Activated CD4-positive, CD25-positive, alpha-beta regulatory T cell treated with anti-CD3 and anti-CD28 coated beads, Interleukin-2, amount 50 U/mL, for 72 hours (primary cell): ENCODE measurements at places on chromosomes 2 and 18.

- DNase-seq = no peak
Measured at GRCh38 chr2:74259191-74259590, 60.8 kb downstream of the MTHFD2 start.

DNA sequence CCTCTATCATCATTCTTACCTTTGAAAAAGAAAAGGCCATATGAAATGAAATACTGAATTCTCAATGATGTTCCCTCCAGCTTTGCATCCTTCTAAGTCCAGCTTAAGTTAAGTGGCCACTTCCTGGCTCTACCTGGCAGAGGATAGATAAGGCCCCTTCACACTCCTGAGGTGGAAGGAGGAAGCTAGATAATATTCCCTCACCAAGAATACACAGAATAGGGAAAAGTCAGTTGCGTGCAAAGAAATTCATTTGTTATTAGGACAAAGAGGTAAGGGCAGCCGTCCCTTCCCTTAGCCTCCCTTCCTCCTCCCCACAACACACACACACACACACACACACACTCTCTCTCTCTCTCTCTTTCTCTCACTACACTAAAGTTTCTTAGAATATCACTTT lies 37.5 kb downstream of the OLA1 start:
- DNase-seq = no peak

DNA sequence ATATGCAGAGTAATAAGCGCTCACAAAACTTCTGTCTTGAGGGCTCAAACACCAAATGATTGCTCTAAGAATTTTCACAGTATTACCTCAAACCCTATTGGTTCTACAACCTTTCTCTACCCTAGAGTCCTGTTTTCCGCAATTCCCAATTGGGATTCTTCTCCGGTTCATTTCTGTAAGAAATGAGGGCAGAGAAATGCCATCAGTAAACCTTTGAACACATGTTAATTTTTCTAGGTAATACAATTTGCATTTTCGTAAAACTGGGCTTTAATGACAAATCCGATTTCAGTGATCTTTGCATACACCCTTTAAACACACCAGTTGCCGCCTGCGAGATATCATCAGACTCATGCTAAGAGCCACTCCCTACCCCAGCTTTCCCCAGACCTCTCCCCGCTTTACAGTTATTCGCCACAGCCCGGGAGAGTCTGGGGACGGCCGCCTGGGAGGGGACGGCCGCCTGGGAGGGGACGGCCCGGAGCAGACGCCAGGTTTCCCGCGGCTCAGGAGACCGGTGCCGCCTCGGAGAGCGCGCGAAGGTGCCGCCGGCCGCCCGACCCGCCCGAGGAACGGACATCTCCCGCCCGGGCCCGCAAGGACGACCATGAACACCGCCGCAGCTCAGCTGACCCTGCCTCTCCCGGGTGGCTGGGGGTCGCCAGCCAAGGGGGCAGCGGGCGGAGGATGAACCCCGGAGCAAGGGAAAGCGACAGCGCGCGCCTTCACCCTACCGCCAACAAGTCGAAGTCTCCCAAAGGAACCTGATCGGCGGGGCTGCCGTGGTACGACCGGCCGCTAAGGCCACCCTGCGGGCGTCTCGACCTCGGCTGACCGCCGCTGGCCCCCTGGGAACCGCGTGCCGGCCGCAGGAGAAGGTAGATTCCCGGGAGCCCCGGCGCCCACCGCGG lies 463 bp downstream of the SMC6 start:
- DNase-seq = no peak

DNA sequence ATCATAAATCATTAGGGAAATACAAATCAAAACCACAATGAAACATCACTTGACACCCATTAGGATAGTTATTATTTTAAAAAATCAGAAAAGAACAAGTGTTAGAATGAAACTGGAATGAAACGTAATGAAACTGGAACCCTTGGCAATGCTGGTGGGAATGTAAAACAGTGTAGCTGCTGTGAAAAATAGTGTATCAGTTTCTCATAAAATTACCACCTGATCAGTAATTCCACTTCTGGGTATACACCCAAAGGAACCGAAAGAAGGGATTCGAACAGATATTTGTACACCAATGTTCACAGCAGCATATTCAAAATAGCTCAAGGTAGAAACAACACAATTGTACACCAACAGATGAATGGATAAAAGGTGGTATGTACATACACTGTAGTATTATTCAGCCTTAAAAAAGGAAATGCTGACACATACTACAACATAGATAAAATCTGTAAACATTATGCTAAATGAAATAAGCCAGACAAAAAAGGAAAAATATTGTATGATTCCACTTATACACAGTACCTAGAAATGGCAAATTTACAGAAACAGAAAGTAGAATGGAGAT lies 27.0 kb downstream of the ROCK1 start:
- no peak for DNase-seq

DNA sequence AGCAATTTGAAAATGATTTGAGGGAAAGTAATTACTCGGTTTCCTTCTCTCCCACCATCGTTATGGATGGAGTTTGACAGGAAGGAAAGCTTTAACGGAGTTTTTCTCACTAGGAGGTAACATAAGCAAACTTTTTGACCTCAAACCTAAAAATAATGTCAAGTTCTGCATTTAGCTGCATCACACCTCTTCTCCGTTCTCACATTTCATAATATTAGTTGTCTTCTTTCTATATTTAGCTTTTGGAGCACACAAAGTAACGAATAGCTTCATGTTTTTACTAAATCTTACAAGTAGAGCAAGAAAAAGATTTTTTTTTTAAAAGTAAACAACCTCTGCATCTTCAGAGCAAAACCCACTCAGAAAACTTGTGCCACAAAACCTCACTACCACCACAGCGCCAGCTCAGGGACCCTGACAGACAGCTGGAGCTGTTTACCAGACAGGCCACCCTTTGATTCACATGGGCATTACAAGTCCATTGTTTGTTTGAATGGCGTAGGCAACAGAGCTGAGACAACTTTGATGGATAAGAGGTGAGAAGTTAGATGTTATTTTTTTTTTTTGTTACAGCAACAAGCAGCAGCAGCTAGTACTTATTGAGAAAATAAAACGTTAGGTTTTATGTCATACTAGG lies 21.9 kb upstream of the ICOS start:
- no peak for DNase-seq

DNA sequence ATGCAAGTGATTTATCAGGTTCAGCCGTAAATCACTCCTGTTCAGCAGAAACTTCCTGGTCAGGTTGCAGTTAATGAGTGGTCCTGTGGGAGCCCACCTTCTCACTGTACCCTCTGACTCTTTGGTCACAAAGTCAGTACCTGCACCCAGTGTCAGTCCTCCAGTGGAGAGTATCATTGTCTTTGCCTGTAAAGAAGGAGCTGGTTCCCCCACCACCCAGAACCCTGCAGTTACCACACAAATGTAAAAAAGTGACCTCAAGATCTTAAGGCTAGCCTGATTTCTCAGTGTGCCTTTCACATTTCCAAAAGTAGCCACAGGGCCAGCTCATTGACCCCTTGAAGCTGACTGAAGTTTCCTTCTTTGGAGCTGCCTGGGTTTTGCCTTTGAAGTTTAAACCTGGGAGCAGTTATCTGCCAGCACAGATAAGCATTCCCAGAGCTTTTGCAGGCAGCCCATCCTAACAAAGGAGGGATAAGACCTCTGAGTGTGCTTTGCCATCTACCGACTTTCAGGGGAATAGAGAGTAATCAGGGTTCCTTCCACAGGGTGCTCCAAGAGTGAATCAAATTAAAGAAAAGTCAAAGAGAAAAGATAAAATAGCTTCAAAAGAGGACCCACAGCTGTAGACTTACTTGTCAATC lies 725.2 kb downstream of the CPS1 start:
- no peak for DNase-seq

GRCh38 chr18:61865466-61866175 lies 27.2 kb downstream of the RNF152 start:
- DNase-seq = no peak

DNA sequence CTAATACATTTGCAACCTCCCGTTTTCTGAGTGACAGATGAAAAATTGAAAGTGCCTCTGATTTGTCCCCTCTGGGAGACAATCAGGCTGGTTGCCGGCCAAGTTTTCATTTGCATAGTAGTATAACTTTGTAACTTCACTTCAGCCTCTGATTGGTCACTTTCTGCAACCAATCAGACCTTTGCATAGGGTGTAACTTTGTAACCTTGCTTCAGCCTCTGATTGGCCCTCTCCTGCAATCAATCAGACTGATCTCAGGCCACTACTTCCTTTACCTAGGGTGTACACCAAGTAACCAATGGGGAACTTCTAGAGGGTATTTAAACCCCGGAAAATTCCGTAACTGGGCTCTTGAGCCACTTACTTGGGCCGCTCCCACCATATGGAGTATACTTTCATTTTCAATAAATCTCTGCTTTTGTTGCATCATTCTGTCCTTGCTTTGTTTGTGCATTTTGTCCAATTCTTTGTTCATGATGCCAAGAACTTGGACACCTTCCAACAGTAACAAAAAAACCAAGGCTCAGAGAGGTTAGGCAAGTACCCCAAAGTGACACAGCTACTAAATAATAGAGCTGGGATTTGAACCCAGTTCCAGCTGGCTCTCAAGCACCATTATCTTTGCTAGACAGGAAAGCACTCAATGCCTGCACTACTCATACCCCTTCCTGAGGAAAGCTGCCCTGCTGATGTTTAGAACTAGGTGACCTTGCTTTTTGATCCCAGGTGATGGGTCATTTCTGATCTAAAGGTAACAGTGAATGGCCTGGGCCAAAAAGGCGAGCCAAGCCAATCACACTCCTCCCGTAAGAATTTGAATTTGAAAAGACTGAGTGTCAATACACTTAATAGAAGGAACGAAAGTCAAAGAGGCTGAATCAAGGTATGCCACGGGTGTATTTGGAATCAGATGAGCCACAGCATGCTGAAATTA lies 10.9 kb upstream of the MYOM1 start:
- DNase-seq = no peak

- no peak for DNase-seq
Measured at GRCh38 chr18:490624-491023, 9.9 kb downstream of the COLEC12 start.

DNA sequence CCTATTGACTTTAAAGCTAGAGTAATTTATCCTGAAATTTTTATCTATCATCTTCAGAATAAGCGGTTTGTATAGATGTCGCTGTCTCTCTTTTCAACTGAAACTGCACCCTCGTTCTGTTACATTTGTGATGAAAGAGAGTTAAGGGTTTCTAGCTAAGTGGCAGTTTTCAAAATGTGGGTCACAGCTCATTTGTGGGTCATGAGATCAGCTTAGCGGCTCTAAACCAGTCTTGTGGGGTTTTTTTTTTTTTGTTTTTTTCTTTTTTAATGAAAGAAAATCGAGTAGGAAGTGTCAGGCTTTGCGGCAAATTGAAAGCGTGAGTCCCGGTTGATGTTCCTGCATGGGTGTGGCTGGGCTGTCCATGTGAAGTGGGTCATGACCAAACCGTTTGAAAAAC lies 31.2 kb downstream of the SALL3 start:
- DNase-seq = no peak

DNA sequence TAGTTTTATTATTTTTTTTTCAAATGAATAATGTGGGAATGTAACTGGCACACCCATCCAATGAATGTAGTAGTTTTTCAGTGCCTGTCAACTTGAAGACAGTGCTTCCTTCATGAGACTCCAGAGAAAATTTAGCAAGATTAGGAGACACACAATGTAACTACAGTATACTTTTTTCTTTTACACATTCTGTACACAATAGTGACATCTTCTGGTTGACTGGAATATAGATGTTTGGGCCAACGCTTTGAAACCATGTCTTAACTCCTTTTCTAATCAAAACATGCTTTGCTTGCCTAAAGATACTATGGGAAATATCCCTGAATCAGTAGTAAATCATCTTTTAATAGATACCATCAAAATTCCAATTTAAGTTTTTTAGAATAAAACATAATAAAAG lies 229.5 kb upstream of the ZC3H15 start:
- no peak for DNase-seq

DNA sequence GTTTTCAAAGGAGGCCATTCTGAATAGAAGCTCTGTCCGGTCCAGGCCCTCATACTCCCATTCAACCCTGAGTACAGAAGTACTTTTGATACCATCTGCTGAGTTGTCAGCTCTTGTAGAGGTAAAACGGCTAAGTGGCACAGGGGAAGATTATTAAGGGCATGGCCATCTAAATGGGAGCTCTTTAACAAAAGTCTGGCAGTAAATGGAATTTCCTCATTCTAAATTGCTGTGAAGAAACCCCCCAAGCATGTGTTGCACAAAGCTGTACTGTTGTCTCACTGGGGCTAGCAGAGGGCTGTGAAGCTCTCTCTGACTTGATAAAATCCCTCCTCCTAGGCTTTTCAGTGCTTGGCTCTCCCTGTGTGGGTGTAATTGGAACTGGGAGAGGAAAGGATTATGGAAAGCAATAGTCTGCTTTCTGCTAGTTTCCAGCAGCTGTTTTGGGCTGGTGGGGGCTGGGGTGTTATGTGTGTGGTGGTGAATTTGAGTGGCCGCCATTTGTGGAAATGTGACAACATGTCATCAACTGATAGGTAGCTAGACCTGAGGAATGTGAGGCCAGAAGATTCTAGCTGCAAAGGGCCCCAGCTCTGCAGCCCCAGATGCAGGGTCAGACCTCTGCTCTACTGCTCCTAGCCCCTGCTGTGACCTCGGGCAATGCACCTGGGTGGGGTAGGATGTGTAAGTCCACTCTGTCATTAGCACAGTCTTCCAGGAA lies 65.1 kb downstream of the MAP4K4 start:
- no peak for DNase-seq

GRCh38 chr18:6221602-6222014 lies 193.1 kb downstream of the L3MBTL4 start:
- no peak for DNase-seq

DNA sequence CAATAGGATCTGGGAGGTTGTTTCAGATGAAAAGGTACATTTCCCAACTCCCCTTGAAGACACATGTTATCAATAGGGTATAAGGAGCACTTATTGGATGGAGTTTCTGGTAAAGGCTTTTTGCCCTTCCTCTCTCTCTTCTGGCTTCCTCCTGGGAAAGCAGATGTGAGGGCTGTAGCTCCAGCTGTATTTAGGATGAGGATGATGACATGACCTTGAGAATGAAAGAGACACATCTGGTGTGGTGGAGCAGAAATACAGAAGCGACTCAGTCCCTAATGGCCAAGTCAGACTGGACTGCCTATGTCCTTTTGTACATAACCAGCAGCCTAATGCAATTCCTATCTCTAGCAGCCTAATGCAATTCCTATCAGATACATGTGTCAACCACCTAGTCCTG lies 100.9 kb upstream of the NXPH2 start:
- DNase-seq = no peak

DNA sequence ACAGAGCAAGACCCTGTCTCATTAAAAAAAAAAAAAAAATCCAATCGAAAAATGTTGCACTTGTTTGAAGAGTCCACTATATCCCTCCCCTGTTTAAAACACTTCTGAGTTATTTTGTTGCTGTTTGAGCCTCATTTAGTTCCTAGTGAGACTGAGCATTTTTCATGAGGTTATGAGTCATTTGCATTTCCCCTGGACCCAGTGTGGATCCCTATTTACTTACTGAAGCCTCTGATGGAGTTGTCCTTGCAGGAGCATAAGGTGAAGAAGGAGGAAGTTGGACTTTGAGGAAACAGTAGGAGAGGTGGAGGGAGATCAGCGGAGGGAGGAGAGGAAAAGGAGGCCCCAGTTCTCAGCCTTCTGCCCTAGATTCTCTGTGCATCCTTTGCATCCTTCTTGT lies 5.1 kb downstream of the CXCR1 start:
- no peak for DNase-seq
